ENCODE measurements at places on chromosomes 11 and 22.

DNA sequence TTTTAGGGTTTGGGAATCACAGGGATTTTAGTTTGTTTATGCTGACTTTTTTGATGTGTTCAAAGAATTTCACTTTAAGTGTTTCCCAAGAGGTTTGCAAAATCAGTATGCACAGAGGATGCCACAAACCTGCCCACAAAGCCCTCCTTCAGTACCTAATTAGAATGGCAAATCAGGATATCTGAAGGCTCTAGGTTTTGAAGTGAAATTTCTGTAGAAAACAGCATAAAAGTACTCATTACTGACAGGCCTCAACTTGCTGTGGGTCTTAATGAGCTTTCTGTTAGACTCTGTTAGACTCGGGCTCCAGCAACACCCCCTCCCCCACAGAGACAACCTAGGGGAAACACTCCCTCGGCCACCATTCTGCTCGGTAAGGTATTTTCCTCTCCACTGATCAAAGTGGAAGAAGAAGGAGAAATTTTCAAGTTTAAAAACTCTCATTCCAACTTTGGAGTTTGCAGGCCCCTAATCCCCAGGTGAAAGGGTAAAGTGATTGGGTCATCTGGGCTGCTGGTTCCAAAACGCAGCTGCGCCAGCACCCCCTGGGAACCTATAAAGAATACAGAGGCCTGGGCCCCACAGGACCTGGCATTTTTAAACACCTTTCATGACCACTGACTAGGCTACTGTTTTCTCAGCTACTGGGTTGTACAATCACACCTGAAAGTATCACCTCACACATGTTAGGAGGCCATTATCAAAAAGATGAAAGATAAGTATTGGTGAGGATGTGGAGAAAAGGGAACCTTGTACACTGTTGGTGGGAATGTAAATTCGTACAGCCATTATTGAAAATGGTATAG is 67.5 kb downstream of the PLEKHA7 start:
- DNase-seq = no peak

- DNase-seq = no peak
These were observed 61.0 kb upstream of the FGF3 start for GRCh38 chr11:69880041-69880825.

GRCh38 chr11:131633921-131634715 is 263.7 kb downstream of the NTM start:
- DNase-seq = no peak

DNA sequence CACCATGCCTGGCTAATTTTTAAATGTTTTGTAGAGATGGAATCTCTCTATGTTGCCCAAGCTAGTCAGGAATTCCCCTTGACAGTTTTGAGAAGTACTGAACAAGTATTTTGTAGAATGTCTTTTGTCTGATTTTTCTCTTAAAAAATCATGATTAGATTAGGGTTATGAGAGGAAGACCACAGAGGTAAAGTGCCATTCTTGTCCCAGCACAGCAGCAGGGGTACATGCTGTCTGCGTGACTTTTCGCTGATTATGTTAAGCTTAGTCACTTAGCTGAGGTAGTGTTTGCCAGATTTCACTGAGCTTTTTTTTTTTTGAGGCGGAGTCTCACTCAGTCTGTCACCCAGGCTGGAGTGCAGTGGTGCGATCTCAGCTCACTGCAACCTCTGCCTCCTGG is 13.6 kb upstream of the NUP160 start:
- no peak for DNase-seq

GRCh38 chr11:58905721-58906547 is 33.4 kb upstream of the GLYATL1 start:
- DNase-seq = no peak

- no peak for DNase-seq
These were observed 618.2 kb downstream of the TBC1D22A start for GRCh38 chr22:47380692-47381091.

GRCh38 chr22:29308791-29309262 is 2.4 kb downstream of the GAS2L1 start:
- no peak for DNase-seq

GRCh38 chr11:23021287-23021863 is 161.1 kb upstream of the CCDC179 start:
- DNase-seq = no peak

GRCh38 chr11:91299980-91300379 is 924.6 kb upstream of the FAT3 start:
- DNase-seq = no peak

DNA sequence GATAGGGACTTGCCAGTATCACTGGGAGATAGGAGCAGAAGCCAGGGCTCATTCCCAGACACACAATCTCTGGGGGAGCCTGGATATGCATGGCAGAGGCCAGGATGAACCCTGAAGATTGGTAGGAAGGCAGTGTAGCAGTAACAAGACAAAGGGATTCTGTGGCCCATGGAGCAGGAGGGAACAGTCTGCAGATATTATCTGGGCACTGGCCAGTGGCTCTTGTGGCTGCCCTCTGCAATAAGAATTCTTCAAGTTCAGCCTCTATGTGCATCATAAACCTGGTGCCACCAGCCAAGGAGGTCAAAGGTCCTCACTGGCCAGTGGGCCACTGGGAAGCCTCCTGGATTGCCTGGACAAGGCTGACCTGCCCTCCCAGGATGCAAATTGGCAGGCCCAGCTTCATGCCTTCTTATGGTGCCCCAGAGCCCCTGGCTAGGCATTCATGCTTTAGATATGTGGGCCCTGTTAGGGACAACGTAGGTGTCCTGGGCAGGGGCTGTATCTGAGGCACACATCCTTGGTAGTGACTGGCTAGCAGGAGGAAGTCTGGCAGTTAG is 29.2 kb downstream of the KCNQ1OT1 start:
- DNase-seq = no peak

- no peak for DNase-seq
These were observed 16.6 kb downstream of the PLEKHA7 start for GRCh38 chr11:16997624-16998023.

- no peak for DNase-seq
These were observed 25.4 kb upstream of the FXYD2 start for GRCh38 chr11:117849781-117850414.

- no peak for DNase-seq
These were observed 76.5 kb upstream of the ARFGAP3 start for GRCh38 chr22:42933485-42934091.

DNA sequence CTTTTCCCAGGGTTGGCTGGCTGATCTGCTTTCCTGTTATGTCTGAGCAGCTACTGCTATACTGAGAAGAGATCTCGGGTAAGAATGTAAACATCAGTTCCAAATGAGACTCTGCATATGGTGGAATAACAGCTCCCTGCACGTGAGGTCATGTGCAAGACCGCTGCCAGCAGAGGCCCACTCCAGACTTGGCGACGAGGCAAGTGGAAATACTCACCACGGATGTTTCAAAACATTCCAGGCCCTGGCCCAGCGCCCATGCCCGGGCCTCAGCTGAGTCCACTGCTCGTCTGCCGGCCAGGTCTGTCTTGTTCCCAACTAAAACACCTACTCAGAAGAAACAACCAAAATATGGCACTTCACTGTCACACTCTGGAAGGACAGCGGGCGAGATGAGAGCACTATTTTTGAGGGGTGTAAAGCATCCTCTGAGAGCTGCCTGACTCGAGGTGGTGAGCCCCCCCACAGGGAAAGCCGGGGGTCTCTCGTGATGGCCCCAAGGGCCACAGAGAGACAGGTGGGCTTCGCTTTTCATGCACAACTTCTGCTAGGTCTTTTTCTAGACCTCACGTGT is 13.1 kb downstream of the IFT27 start:
- no peak for DNase-seq

GRCh38 chr22:27798511-27799014 is 3.0 kb downstream of the MN1 start:
- no peak for DNase-seq

DNA sequence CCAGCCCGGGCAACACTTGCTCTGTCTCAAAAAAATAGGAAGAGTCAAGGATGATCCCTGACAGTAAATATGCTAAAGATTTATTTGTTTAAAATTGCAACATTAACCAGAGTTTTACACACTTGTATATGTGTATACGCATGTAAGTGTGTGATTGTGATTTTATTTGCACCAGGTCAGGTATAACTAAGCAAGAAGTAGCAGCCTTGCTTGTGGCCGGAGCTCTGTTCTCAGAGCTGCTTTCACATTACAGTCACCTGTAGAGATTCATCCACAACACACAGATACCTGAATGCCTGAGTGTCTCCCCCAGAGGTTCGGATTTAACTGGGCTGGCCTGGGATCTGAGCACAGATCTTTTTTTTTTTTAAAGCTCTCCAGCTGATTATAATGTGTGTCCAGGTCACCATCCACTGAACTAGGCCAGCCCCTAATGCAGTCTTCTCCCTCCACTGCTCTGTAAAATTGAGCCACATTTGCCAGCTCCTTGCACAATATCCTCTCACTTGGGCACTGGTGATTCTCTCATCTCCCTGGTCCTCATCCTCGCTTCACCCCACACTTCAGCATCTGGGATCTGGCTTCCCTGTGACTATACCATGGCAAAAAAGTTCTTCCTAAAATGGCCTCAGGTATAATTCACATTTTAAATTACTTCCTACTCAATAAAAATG is 48.3 kb downstream of the LIF start:
- DNase-seq = no peak

- no peak for DNase-seq
These were observed 69.7 kb upstream of the RASD2 start for GRCh38 chr22:35470903-35471321.

DNA sequence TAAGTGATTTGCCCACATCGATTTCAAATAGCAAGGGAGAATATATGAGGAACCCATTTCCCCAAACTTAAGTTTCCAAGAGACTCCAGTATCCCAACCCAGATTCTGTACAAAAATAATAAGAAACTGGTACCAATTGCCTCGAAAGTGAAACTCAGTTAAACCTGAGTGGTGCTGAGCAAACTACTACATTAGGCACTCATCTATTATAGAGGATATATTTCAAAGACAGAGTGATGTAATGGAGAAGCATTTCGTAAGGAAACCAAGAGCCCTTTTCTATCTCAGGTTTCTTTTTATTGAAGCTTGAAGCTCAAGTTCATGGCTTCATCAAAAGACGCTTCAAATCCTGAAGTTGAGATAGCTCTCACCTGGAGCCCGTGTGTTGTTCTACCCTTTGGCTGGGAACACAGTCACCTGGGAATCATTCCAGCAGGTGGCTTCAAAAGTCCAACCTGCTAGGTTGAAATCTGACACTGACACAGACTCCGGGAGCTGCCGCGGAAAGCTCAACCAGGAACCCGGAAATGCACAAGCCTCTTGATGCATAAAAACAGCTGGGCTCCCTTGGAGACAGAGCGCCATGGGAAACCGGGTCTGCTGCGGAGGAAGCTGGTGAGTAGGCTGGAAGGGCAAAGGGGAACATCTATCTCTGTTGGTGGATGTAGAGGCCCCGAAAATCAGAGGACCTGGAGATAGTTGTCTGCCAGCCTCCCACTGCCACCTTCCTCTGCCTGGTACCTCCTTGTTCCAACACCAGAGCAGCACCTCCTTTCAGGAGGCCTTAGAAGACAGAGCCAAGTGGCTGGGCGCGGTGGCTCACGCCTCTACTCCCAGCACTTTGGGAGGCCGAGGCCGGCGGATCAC is at the start of gene C11orf52:
Gene C11orf52, plus strand, starts transcription at position 524 of the 867 bp plus-strand sequence. Its CDS starts 60 bp downstream, at position 584.
- no peak for DNase-seq

DNA sequence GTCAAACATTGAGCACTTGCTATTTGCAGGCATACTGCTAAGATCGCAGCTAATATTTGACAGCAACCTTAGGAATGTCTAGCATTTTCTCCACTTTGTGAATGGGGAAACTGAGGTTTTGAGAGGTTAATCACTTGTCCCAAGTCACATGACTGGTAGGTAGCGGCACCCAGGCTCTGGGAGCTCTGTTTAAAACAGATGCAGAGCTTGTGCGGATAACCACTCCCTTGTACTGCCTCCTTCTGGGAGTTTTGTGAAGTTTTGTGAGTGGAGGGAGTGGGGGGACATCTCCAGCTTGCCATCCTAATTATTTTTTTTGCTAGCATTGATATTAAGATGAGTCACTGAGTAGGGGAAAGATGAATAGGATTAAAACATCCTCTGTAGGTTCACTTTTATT is 134.7 kb downstream of the GRIK4 start:
- no peak for DNase-seq

DNA sequence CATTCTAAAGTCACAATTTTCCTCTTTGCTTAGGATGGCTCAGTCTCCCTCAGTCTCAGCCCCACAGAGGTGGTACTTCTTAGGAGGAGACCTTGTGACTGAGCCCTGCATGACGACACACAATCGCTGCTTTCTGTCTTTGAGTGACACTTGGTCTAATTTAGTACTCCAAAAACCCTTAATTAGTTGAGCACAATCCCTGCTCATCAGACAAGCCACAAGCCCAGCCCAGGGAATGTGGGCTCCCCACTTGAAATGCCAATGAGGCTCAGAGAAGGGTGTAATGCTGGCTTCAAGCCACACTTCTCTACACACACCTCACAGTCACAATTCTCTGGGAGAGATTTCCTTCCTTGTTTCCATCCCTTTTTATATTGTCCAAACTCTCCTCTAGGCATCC is 101.8 kb downstream of the FEZ1 start:
- no peak for DNase-seq

- no peak for DNase-seq
These were observed 1.8 kb downstream of the C11orf68 start for GRCh38 chr11:65917077-65917433.

GRCh38 chr11:75891947-75892739 is 77.1 kb downstream of the UVRAG start:
- DNase-seq = no peak

GRCh38 chr11:68370211-68371111 is 58.1 kb downstream of the LRP5 start:
- no peak for DNase-seq

- no peak for DNase-seq
These were observed 6.5 kb upstream of the ST3GAL4 start for GRCh38 chr11:126348806-126349582.

DNA sequence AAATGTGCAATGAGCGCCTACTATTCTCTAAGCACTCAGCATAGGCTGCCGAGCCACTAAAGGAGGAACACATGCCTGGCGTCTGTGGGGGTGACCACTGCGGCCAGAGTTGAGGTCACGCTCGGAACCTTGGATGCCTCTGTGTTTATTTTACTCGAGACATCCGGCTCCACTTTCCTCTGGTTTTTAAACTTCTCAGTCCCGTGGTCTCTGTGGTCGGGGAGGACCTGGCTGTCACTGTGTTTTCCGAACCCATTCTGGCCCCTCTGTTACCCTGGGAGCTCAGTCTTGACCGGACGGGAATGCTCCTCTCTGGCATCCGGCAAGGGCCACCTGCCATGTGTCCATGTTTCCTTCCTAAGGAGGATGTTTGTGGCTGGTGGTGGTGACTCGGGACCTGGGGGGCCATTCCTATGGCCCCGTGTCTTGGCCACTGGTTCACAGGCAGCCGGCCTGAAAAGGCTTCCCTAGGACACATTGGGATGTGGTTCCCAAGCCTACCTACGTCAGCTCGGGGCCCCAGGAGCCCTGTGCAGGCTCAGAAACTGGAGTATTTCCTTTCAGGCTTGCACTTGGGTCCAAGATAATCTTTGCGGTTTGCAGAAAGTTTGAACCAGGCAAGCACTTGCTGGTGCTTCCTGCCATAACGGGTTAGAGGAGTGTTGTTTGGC is 46.7 kb upstream of the PARVG start:
- DNase-seq = no peak

All from stimulated activated CD8-positive, alpha-beta memory T cell treated with anti-CD3 and anti-CD28 coated beads, Interleukin-2, amount 100 ng/mL, for 1 hour (primary cell).